Inflammatory macrophage treated with lipopolysaccharide for 1 hour (primary cell): ENCODE measurements at places on chromosomes 5 and 9.

DNA sequence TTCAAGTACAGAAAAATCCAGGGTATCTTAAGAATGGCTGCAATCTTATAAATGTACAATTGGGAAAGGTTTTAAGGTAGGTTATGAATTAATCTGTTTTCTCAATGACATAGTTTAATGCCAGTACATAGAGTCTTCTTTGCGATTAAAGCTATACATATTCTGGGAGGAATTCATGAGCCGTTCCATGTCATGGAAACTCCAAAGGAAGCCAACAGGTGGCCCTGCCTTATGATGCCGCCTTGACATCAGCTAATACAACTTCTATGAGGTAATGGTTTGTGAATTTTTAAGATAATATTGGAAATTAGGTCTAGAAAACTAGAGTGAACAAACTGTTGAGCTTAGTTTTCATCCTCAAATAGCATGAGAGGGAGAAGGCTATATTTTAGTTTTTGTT is 713.4 kb downstream of the EFNA5 start:
- DNase-seq, result no peak

- no peak for DNase-seq
These were observed 126.4 kb downstream of the SLF1 start for GRCh38 chr5:94744906-94745305.

GRCh38 chr9:123669346-123669745 is 260.6 kb downstream of the DENND1A start:
- no peak for DNase-seq

DNA sequence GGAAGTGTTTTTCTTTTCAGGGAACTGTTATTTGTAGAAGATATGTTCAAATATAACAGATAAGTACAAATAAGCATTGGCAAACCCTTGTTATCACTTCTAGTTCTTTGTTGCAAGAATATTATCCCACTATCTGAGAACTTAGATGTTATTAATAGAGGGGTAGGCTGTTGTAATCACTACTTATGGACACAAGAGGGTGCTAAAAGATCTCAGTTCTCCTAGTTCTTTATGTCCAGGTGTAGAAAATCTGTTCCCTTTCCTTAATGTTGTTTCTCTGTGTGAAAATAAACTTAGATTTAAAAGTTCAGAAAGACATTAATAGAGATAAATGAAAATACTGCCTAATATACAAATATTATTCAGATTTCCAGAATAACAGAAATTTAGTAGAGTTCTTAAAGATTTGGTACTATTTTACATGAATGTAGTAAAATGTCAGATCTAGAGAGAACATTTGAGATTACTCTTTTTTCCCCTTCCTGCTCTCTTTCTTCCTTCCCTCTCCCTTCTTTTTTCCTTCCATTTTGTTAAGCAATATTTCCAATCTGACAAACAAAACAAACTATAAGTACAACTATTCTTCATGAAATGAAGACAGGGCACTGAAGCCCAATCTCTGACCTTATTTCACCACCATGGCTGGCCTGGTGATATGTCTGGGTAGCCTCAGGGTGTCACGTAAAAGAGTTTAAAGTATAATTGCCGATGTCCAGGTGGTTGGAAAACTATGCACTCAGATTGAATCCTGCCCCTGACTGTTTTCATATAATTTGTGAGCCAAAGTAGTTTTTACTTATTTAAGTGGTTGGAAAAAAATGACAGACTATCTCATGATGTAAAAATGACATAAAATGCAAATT is 43.6 kb upstream of the C5orf46 start:
- peak; percentile 25 for DNase-seq

GRCh38 chr5:51829691-51830090 is 446.4 kb downstream of the ISL1 start:
- DNase-seq, result no peak

GRCh38 chr9:4746278-4747030 is 5.5 kb upstream of the AK3 start:
- DNase-seq, result no peak

DNA sequence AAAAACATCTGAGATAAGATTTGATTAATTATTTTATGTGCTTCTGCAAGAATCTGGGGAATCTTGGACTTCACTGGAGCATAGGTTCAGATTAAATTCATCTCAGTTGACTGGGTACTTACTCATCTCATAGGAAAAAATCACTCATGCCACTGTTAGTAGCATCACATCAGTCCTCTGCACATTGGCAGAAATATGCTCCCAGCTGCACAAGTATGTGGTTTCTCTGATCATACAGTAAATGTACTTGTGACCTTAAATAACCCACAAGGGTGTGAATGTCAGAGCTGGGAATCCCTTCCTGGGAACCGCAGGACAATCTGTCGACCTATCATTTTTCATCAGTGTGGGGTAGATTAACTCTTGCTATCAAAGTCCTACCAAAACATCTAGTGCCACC is 203.7 kb upstream of the SLC24A2 start:
- no peak for DNase-seq

DNA sequence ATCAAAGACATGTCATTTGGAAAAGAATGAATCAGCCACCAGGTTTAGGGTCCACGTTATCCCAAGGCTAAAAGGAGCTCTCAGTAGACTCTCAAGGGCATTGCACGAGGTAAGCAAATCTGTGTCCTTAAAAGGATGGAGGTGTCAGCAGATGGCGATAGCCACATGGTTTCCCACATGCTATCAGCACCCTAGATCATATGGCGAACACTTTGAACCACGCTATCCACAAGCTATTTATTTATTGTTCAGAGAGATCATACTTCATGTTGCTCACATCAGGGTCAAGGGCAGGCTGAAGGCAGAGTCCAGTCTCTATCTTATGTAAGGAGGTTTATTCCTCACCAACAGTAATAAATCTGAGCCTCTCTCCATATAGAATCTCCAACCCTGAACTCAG is 43.7 kb downstream of the CDH6 start:
- DNase-seq, result no peak

- DNase-seq, result peak; percentile 89
These were observed 7.1 kb downstream of the RAPGEF1 start for GRCh38 chr9:131732636-131733289.

GRCh38 chr9:99352826-99353225 is 130.7 kb downstream of the SEC61B start:
- DNase-seq, result no peak

- DNase-seq, result no peak
These were observed 19.9 kb downstream of the ZBTB34 start for GRCh38 chr9:126880226-126880946.

DNA sequence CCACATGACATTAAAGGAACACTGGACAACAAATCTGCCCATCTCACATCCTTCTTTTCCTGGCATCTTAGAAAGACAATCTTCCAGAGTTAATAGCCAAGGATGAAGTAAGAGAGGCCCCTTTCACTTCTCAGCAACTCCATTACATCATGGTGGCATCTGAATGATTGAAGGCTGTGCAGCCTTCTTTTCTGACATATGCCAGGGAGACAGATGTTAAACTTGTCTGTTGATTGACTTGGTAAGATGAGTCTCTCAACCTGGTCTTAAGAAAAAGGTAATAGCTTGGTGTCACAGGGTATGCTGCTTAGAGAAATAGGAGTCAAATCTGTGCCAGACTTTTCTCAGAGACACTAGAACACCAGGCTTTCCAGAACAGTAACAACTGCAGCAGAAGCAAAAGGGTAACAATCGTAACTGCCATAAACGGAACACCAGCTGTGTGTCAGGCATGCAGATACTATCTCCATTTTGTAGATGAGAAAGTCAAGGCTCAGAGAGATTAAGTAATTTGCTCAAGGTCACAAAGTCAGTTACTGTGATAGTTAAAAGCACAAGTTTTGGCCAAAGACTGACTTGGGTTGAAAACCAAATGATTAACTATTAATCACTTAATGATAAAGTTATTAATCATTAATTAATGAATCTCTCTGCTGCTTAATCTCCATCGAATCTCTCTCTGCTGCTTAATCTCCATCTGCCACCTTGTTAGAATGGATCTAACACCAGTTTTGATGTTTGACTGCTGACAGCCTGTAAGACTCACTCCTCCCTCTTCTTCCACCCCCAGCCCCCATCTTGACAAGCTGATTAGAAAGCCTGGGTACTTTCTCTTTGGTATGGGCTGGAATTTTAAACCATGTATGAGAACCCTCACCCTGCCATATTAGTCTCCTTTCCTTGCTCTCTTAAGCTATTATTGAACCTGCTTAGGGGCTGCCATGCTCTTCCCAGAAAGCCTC is 353.5 kb downstream of the ENC1 start:
- no peak for DNase-seq

- DNase-seq, result no peak
These were observed 124.4 kb upstream of the MSX2 start for GRCh38 chr5:174599992-174600391.

DNA sequence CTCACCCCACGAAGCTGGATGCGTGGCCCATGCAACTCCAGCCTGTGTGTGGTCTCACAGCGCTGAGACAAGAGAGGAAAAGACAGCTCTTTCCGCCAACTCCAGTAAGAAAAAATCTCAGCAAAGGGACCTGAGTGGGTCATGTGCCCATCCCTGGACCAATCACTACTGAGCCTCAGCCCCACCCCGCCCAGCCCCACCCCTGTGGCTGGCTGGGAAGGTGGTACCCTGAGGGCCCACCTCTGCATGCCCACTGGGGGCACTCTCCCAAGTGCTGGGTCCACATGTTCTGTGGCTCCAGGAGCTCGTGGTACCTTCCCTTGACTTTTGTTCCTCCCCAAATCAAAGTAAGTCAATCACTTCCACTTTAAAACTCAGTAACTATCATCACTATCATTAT is 105.1 kb upstream of the SMIM23 start:
- no peak for DNase-seq

DNA sequence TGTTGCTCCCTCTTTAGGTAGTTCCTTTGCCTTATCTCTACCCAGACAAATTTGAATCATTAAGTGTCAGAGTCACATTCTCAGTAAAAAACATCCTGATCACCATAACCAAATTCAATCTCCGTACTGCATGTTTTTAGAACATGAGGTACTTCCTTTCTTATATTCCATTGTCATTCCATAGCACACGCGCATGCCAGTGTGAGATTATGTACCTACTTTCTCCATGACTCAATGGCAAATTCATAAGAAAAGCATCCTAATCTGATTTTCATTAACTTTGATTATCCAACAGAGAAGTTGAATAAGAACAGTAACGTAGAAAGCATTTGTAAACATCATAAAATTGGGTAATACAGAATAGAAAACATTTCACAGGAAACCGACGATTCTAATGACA is 1118.6 kb upstream of the CDH9 start:
- DNase-seq, result no peak
